Endothelial cell (in vitro differentiated cells): ENCODE measurements at places on chromosomes 11 and 22.

- H3K36me3 ChIP-seq = peaks cover 9% of the 10 kb centered on the region
- DNase-seq = no peak
- H3K27ac ChIP-seq = no peak overlapping the region
- H3K4me3 ChIP-seq = no peak overlapping the region
These were observed 96.6 kb upstream of the AKIP1 start for GRCh38 chr11:8814209-8814922.

GRCh38 chr11:10095412-10096208 lies 198.4 kb downstream of the SBF2 start:
- DNase-seq = no peak
- H3K27ac ChIP-seq = no peak overlapping the region
- H3K27me3 ChIP-seq = peaks cover 1% of the 10 kb centered on the region
- H3K36me3 ChIP-seq = peaks cover 22% of the 10 kb centered on the region

- DNase-seq = no peak
- H3K27ac ChIP-seq = no peak overlapping the region
- no peaks in the 10 kb centered on the region for H3K4me1 ChIP-seq
- H3K36me3 ChIP-seq = no peaks in the 10 kb centered on the region
- H3K4me3 ChIP-seq = no peak overlapping the region
These were observed 40.9 kb downstream of the CSRP3 start for GRCh38 chr11:19160847-19161246.

DNA sequence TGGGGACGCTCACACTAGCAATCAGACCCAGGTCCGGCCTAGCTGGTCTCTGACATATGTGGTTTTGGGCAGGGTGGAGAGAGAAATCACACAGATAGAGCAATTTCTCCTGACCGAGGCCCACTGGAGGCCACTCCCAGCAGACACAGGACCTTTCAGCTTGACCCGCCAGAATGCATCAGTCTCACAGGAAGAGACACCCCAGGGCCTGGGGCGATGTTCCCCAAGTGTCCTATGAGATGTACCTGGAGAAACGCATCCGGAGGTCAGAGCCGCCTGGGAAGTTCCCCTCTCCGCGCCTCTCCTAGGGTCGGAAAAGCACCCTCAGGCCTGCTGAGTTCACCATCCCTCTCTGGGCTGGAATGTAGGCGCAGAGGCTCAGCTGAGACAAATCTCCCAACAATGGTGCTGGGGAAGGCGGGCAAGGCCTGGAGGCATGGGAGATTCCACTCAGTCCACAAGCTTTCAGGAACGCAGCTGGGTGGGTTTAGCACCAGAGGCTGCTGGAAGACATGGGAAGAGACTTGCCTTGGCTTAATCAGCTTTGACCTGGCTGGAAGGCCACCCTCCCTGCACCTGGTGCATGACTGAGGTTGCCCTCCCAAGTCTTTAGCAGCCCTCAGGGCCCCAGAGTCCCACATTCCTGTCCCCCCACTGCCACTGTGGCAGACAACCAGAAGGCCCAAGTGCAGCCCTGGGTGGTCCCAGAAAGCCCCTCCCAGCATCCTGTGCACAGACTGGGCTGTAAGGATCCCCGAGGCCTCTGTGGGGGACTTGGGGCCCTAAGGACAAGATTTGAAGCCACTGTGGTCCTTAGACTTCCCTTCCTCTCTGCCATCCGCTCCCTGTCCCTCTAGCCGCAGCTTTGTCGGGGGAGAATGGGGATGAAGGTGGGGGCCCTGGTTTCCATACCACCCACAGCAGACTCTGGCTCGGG lies 57.5 kb downstream of the RTL6 start:
- no peak for DNase-seq
- peaks cover 13% of the 10 kb centered on the region for H3K27me3 ChIP-seq
- H3K4me1 ChIP-seq = peaks cover 21% of the 10 kb centered on the region
- no peak overlapping the region for H3K27ac ChIP-seq
- H3K36me3 ChIP-seq = no peaks in the 10 kb centered on the region

- H3K27me3 ChIP-seq = peaks cover 27% of the 10 kb centered on the region
- peak; percentile 85 for DNase-seq
- H3K27ac ChIP-seq = peak overlapping the region; percentile 82
- peaks cover 25% of the 10 kb centered on the region for H3K36me3 ChIP-seq
- H3K4me3 ChIP-seq = peak overlapping the region; percentile 65
These were observed 4.5 kb downstream of the GAS2L1 start for GRCh38 chr22:29310863-29311339.

DNA sequence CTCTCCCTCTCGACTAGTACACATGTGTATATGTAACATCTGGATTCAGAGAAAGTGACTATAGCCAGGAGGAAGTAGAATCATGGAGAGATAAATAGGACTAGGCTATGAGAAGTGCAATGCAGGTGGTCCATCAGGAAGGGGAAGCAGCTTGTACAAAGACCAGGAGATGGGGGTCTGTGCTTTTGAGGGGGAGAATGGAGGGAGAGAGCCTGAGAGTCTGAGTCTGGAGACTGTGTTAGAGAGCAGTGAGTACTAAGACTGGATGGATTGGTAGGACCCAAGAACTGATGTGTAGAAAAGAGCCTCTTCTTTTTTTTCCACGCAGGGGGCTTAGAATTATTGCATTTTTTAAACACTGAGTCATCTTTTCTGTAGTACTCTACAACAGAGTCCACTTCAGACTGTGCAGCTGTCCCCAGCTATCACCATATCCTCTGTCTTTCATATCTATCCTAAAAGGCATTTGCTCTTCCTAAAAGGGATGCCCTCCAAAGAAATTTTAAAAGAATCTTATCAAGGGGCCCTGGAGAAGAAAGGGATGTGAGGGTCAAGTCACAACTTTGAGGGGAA lies 80.4 kb downstream of the BDNF start:
- H3K4me3 ChIP-seq = no peak overlapping the region
- H3K27me3 ChIP-seq = no peaks in the 10 kb centered on the region
- DNase-seq = no peak
- H3K4me1 ChIP-seq = no peaks in the 10 kb centered on the region

DNA sequence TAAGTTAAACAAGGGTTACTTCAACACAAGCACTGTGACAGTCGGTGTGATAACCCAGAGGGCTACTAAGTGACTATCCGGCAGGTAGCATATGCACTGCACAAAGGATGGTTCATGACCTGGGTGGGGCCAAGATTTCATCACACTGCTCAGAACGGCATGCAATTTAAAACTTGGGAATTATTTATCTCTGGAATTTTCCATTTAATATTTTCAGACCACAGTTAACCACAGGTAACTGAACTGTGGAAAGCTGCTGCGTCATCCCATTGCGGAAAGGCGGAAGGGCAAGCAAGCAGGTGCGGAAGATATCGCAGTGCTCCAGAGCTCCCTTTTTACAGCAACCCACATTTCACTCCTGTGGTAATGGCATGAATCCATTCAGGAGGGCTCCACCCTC lies 540.8 kb downstream of the INSC start:
- H3K4me1 ChIP-seq = peaks cover 20% of the 10 kb centered on the region
- no peaks in the 10 kb centered on the region for H3K36me3 ChIP-seq
- H3K4me3 ChIP-seq = no peak overlapping the region
- H3K27me3 ChIP-seq = peaks cover 2% of the 10 kb centered on the region
- DNase-seq = no peak

DNA sequence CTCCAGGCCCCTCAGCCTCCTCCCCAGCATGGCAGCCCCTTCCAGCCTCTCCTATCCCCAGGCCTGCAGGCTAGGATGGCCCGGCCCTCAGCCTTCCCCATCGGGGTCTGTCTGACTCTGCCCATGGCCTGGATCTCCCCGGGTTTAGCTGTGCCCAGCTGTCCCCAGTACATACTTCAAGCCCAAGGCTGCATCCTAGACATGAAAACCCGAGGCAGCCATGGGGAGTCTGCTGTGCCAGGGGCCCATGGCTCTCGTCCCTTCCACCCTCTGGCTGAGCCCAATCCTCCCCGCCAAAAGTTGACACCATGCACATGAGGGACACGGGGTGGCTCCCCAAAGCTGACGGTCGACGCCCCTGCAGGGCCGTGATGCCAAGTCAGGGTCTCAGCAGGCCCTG lies 22.2 kb upstream of the FADD start:
- no peaks in the 10 kb centered on the region for H3K36me3 ChIP-seq
- H3K27me3 ChIP-seq = peaks cover 5% of the 10 kb centered on the region
- H3K4me3 ChIP-seq = no peak overlapping the region
- H3K4me1 ChIP-seq = peaks cover under 1% of the 10 kb centered on the region

- peaks cover 8% of the 10 kb centered on the region for H3K4me1 ChIP-seq
- peaks cover 19% of the 10 kb centered on the region for H3K36me3 ChIP-seq
- H3K27ac ChIP-seq = no peak overlapping the region
- peaks cover 1% of the 10 kb centered on the region for H3K27me3 ChIP-seq
- H3K4me3 ChIP-seq = no peak overlapping the region
These were observed 26.1 kb downstream of the GLYATL1 start for GRCh38 chr11:58965246-58965985.

GRCh38 chr11:64268893-64269539 lies 15.4 kb downstream of the BAD start:
- peak overlapping the region; percentile 95 for H3K27ac ChIP-seq
- peaks cover 14% of the 10 kb centered on the region for H3K36me3 ChIP-seq
- peak overlapping the region; percentile 87 for H3K4me3 ChIP-seq
- H3K27me3 ChIP-seq = peaks cover 20% of the 10 kb centered on the region

- no peaks in the 10 kb centered on the region for H3K27me3 ChIP-seq
- peaks cover 3% of the 10 kb centered on the region for H3K36me3 ChIP-seq
- no peak overlapping the region for H3K4me3 ChIP-seq
- no peak for DNase-seq
These were observed 12.6 kb downstream of the OR5A2 start for GRCh38 chr11:59413646-59414045.

DNA sequence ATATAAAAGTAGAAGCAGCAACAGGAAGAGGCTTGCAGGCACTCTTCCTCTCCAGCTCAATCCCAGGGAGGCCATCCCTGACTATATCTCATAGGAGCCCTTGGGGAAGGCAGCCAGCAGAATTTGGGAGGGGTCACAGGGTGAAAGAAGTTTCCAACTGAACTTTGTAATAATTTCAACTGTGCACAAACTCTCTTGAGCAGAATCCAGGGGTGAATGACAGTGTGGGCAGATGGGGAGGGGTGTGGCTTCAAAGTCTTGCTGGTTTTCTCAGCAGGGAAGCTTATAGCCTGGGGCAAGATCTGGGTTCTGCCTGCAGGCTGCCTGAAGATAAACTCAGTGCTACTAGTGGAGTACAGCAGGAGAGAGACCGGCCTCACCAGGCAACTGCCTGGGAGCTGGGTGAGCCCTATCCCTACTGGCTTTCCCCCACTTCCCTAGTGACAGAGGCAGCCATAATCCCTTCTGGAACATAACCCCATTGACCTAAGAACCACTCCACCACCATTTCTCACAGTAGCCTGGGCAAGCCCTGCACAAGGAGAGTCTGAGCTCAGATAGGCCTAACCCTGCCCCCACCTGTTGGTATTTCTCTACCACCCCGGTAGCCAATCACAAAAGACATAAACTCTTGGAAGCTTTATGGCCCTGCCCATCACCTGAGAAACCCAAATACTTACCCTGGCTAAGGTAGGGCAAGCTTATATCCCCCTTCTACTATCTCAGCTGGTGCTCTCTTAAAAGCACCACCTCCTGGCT lies 17.8 kb upstream of the TTC12 start:
- H3K4me1 ChIP-seq = peaks cover 11% of the 10 kb centered on the region
- H3K36me3 ChIP-seq = no peaks in the 10 kb centered on the region
- no peak for DNase-seq
- H3K27me3 ChIP-seq = no peaks in the 10 kb centered on the region
- no peak overlapping the region for H3K27ac ChIP-seq

- H3K36me3 ChIP-seq = peaks cover 31% of the 10 kb centered on the region
- peaks cover 18% of the 10 kb centered on the region for H3K27me3 ChIP-seq
- no peak overlapping the region for H3K4me3 ChIP-seq
- no peaks in the 10 kb centered on the region for H3K4me1 ChIP-seq
- no peak for DNase-seq
These were observed 446.6 kb downstream of the TBC1D22A start for GRCh38 chr22:47209040-47209514.

GRCh38 chr22:50173311-50173982 lies 2.9 kb downstream of the PANX2 start:
- no peak overlapping the region for H3K4me3 ChIP-seq
- no peak for DNase-seq
- no peak overlapping the region for H3K27ac ChIP-seq
- no peaks in the 10 kb centered on the region for H3K36me3 ChIP-seq

DNA sequence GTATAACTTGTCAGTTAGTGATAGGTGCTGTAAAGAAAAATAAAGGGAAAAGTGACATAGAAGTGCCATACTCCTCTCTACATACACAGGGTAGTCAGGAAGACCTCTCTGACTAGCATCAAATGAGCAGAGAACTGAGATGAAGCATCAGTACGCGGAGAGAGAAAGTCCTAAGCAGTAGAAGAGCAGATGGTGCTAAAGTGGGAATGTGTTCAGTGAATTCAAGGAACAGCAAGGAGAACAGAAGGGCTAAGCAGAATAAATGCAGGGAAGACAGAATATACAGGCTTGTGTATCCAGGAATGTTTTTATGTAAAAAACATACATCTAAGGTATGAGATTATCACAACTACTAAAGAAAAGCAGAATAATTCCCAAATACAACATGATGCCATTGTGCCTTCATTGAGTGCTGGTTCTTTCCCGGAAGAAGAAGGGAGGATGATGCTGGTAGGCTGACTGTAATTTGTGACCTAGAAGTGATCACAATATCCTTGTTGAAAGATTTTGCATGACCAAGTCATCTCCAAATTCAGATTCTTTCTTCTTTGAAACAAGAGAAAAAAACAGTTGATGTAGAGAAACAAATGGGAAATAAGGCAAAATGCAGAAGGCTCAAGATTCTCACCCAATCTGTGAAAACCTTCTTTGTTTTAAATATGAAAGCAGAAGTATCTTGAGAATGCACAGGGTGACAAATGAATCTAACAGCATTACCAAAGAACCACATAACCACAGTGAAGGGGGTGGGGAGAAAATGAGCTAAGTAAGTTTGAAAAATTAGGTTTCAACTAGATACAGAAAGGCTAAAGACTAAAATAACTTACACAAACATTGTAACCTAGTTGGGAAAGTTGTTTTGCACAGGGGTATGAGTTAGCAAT lies 20.5 kb downstream of the MRE11 start:
- no peak for DNase-seq
- peaks cover 2% of the 10 kb centered on the region for H3K27me3 ChIP-seq
- H3K4me3 ChIP-seq = no peak overlapping the region

- H3K4me3 ChIP-seq = no peak overlapping the region
- no peak overlapping the region for H3K27ac ChIP-seq
- no peaks in the 10 kb centered on the region for H3K36me3 ChIP-seq
- DNase-seq = no peak
- H3K4me1 ChIP-seq = no peaks in the 10 kb centered on the region
These were observed 1704.5 kb upstream of the RAG2 start for GRCh38 chr11:38302564-38302963.

DNA sequence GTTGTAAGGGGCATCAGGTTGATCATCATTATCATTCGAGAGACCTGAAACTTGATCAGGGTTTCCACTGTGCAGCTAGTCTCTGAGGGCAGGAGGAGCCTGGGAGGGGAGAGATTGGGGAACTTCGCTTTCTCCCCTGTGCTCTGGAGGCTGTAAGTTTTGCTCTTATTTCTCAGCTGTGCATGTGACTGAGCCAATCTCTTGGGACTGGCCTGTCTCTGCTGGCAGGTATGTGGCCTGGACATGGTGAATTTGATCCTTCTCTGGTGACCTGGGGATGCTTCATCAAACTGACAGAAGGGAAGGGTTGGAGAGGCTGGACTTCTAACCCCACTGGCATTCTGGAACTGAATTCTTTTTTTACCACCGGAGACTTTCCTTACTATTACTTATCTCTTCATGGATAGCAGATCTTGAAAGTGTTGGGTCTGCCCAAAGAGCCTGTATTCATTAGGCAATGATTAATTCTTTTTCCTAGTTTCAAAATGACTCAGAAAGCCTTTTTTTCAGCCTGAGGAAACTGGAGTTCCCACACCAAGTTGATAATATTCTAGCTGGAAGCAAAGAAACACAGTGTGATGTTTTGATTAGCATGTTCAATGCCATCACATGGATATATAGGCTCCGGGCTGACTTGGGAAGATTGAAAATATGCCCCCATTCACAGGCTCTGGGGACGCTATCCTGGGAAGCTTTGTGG lies 36.5 kb downstream of the TSPAN18 start:
- H3K27me3 ChIP-seq = peaks cover 3% of the 10 kb centered on the region
- H3K4me3 ChIP-seq = peak overlapping the region; percentile 48
- H3K27ac ChIP-seq = no peak overlapping the region
- H3K36me3 ChIP-seq = peaks cover 60% of the 10 kb centered on the region
- peaks cover 59% of the 10 kb centered on the region for H3K4me1 ChIP-seq
